ENCODE measurements at places on chromosomes 1 and 21. TPM values are rescaled to one million over a fixed set of nuclear protein-coding genes. Genes with fewer than 3 reads are reported as not detected.

The VPS45 gene
- 28.8 TPM for total RNA-seq

The NBPF8 gene
- total RNA-seq = 31.6 TPM

GRCh38 chr1:6905790-6906189, 120.5 kb downstream of the CAMTA1 start:
- DNase-seq = no peak

The LCE1B gene
- not detected for total RNA-seq

- no peak for DNase-seq
Measured at GRCh38 chr1:86822459-86822858, 91.5 kb downstream of the SELENOF start.

DNA sequence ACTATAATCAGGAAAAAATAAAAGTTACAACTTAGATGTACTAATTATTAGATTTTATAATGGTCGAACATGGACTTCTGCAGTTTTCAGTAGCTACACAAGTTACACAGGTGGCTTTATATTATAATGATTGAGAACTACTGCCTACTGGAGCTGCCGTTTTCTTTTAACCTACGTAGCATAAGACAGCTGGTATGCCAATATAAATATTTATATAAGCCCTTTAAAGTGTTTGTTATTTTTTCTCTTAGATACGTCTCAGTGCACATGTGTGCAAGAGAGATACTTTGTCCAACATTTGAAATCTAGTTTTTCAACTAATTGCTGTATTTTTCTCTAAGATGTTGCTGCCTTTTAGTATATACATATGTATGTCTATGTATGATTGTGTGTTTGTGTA, 42.4 kb downstream of the PDC start:
- DNase-seq = no peak

DNA sequence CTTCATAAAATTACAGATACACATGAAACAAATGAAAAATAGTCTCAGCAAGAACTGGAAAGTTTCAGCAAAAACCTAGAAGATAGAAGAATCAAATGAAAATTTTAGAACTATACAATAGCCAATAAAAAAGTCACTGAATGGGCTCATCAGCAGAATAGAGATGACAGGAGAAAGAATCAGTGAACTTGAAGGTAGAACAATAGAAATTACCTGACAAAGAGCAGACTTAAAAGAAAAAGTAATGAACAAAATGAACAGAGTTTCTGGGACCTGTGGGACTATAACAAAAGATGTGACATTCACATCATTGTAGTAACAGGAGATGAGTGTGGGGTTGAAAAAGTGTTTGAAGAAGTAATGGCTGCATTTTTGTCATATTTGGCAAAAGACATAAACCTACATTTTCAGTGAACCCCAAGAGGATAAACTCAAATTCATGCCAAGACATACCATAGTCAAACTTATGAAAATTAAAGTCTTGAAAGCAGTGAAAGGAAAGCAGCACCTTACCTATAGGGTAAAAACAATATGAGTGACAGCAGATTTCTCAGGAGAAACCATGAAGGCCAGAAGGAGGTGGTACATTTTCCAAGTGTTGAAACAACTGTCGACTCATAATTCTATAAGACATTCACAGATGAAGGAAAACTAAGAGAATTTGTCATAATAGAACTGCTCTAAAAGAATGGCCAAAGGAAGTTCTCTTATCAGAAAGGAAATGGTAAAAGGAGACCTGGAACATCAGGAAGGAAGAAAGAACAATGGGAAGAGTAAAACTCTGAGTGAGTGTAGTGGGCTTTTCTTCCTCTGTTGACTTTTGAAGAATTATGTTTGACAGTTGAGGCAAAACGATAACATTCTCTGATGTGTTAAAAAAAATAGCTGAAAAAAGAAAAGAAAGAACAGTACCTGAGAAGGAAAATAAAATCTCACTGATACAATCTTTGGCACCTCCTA, 23.5 kb downstream of the NTPCR start:
- DNase-seq = no peak
